ENCODE measurements at places on chromosomes 7 and 10.

DNA sequence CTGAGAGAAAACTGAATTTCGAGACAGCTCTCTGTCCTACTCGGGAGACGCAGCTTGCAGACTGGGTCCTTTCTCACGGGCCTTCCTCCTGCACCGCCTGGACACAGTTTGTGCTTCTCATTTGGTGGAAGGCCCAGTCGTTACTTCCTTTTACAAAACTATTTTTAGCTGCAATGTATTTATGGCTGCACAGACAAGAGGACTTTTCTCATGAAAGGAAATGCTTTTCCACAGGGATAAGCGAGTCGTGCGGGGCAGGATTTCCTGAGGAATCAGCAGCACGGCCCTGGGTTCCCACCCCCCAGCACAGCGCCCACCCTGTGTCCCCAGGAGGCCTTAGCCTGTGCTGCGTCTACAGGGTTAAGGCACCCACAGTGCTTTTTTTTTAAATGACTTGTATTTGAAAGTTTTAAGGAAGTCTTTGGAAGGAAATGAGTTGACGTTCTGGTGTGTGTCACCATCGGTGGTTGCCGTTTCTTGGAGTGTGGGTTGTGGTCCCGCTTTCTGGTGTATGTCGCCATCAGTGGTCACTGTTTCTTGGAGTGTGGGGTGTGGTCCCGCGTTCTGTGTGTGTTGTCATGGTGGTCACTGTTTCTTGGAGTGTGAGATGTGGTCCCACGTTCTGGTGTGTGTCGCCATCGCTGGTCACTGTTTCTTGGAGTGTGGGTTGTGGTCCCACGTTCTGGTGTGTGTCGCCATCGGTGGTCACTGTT lies 50.9 kb downstream of the INPP5A start:
- DNase-seq = peak; percentile 28

DNA sequence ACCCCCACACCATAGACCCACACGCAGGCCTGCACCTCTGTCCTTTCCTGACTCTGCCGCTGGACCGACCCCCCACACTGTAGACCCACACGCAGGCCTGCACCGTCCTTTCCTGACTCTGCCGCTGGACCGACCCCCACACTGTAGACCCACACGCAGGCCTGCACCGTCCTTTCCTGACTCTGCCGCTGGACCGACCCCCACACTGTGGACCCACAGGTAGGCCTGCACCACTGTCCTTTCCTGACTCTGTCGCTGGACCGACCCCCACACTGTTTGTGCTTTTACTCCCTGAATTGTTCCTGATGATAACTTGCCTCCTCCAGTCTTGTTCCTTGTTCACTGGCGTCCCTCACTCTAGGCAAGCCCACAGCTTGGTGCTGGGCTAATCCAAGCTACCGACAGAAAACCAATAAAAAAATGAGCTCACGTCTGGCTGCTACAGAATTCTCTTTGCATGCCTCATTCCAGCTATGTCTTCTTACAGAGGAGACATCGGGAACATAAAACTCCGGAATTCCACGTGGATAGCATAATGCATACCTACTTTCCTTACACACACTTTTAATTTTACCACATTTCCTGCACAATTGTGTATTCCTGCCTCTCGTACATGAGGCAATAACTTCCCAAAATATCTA lies 494.3 kb downstream of the PTPRN2 start:
- no peak for DNase-seq

DNA sequence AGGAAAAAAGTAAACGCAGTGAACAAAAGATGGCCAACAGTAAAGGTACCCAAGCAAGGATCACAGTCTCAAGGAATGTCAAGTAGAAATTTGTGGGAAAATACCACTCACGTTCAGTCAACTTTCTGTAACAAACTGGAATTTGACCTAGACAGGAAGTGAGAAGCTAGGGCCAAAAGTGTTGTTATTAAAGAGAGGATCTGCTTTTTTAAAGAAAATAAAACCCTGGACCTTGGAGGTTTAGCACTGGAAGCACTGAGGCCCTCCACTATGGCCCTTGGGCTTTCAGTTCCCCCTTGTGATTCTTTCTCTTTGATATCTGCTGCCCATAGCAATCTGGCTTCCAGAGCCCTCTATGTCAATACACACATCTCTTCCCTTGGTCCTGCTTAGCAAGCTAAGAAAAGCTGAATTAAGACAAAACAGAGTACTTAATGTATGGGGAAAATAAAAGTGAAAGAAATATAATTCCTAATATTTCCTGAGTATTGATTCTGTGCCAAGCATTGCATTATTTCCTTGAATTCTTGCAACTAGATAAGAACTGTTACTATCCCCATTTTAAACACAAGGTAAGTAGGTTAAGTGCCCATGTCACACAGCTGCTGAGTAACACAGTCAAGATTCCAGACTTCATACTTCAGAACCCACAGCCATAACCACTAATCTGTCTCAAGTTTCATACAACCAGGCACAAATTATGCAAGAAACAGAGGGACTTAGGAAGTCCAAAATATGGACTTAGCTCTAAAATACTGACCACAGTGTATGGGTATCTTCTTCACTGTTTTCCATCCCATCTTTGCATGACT lies 2.6 kb upstream of the ZNF438 start:
- peak; percentile 82 for DNase-seq

DNA sequence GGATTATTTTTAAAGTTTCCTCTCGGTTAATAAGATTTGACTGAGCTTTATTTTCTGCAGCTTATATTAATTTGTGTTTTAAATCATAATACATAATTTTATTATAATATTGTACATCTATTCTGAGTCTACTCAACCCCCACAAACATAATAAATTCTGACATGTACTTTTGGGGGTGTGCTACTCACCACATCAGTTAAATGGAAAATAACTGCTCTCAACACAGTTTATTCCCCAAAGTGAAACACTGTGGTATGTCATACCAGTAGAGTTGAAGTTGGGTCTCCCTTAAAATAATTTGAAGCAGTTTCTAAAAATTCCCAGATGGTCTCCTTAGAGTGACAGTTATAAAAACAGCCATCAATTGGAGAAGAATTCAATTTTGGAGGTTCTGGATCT lies 463.2 kb downstream of the PHTF2 start:
- no peak for DNase-seq

DNA sequence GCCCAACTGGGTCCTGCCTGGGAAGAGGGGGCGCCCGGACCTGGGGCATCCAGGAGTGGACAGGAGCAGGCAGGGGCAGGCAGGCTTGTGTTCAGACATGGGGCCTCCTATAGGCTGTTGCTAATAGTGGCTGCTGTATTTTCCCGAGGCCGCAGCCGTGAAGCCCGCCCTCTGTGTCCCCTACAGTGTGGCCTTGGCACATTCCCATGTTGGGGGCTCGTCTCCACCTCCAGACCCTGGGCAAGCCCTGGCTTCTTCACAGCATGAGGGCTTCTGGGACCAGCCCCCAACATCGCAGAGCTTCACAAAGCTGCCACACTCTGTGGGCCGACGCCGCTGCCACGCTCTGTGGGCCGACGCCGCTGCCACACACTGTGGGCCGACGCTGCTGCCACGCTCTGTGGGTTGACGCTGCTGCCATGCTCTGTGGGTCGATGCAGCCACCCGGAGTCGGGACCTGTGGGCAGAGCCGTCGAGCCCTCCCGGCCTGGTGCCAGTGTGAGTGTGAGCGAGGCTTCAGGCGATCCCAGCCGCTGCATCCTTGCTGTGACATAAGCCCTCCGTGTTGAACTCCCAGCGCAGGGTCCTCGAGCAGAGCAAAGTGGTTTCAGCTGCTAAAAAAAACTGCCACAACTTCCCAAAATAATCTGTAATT lies 109.0 kb downstream of the INPP5A start:
- DNase-seq = no peak

DNA sequence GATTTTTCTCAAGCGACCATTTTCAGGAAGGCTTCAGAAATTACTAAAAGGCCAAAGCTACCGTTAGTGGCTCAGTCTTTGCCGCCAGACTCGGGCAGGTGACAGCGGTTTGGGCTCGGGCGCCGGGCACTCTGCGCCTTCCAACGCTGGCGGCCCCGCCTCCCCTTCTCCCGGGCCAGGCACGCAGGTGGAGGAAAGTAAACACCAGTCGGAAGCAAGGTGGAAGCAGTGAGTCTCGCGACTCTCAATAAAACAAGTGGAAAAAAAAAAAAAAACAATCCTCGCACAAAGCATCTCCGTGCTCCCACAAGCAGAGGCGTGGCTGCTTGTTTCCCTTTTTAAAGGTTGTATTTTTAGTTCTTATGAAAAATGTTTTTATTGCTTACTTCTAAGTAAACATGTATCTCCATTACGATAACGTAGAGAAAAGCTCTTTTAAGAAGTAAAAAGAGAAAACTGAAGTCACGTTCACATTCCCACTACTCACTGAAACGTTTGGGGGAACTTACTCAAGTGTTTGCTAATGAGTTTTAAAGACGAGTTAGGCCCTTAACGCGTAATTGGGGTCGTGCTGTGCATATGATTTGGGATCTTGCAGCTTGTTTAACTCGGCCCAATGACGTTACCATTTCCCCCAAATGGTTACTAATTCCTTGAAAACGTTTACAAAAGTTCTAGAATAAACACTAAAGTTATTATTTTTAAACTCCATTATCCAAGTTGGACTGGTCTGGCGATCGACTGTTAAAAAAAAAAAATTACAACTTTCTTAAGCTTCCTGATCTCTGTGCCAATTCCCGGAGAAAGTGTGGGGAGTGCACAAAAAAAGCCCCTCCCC lies 864 bp downstream of the CDCA7L start:
- no peak for DNase-seq

- DNase-seq = peak; percentile 23
Measured at GRCh38 chr10:74825371-74826141, 844 bp upstream of the KAT6B start.

- DNase-seq = no peak
Measured at GRCh38 chr7:1238931-1239802, 6.5 kb downstream of the UNCX start.

- no peak for DNase-seq
Measured at GRCh38 chr7:135109976-135110375, 37.9 kb upstream of the TMEM140 start.

- DNase-seq = peak; percentile 40
Measured at GRCh38 chr10:113104047-113104446, 154.0 kb downstream of the TCF7L2 start.

DNA sequence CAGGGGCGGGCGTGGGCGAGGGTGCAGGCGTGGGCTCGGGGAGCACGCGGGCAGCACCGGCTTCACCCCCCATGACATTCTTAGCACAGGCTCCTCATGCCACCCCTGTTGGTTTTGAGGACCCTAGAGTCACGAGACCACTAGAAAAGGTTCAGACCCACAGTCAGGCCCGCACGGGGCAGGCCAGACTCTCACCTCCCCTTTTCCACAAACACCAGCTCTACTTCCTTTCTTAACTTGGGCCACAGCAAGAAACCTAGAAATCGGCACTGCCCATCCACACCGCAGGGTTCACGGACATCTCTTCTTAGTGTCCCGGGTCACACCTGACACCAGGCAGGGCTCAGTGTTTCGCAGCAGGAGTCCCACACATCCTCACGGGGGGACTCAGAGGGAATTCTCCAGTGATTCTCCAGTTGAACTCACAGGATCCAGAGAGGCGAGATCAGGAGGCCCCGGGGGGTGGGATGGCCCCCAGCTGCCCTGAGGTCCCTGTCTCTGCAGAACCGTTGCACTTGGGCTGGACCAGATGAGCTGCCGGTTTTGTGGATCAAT lies 52.0 kb downstream of the JAKMIP3 start:
- no peak for DNase-seq

DNA sequence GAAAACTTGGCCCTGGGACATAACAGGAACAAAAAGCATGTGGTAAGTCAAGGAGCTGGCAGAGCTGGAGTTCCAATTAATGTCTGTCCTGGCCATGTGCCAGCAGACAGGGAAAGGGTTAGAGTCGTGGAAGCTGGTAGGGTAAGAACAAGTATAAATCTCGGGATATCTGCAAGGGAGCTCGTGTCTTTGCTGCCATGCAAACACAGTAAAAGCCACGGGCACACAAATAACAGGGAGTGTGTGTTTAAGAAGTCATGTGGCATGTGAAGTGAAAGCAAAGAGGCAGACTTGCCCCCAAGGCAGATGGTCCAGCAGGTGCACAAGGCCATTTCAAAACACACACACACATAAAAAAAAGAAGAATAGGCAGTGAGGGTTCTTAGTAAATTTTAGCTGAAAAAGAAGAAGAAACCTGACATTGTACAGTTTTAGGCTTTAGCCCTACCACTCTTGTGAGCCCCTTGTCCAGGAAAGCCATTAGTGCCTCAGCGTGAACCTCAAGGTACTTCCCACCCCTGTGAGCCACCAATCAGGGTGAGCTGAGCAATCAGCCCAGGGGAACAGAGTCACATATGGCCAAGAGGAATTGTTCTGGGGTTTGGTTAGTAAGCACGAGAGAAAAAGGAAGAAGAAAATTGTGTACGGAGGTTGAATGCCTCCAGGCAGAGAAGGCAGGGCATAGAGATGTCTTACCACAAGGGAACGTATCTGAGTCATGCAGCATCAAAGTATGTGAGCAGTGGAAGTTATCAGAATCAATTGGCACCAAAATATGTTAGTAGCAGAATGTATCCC lies 32.8 kb upstream of the ARHGAP12 start:
- DNase-seq = peak; percentile 49

GRCh38 chr7:45410893-45411292 lies 163.3 kb upstream of the ADCY1 start:
- DNase-seq = no peak

GRCh38 chr7:42671627-42672026 lies 240.2 kb downstream of the C7orf25 start:
- DNase-seq = peak; percentile 66

- no peak for DNase-seq
Measured at GRCh38 chr7:138196971-138197896, 121.0 kb downstream of the AKR1D1 start.

GRCh38 chr10:15168291-15168785 lies at the start of gene NMT2:
Gene NMT2 (minus strand): TSS chr10:15168693. CDS start chr10:15168612, 81 bp downstream.
- DNase-seq = no peak

DNA sequence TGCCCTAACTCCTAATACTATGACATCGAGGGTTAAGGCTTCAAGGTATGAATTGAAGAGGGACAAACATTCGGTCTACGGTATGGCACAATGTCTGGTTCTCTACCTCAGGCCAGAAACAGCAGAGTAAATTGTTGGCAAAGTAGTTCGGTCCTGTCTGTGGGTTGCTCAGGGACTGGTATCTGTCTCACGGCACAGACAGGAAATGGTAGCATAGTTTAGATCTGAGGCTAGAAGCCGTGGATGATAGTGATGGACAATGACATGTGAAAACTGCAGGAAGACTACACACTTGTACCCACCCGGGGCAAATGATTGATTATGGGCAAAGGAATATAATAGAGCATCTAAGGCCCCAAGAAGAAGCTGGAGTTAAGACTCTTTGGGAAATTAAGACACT lies 106.2 kb downstream of the TWIST1 start:
- peak; percentile 45 for DNase-seq
